ENCODE measurements at places on chromosomes 5 and 9.

DNA sequence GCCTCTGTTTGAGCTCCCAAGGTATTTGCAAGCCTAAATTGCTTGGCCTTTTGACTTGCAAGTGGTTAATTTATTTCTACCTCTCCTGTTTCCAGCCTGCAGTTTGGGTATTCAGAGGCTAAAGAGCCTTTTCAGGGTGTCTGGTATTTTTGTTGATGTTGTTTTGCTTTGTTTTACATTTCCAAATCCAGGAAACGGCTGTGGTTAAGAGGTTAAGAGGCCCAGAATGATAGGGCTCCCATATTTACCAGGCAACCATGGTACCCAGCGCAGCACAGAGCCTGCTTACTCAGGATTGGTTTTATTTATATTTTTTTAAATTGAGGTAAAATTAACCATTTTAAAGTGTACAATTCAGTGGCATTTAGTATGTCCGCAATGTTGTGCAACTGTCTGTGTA, 92.1 kb downstream of the PDZD2 start:
- no peak for DNase-seq

GRCh38 chr9:6410633-6411032, 2.4 kb upstream of the UHRF2 start:
- DNase-seq: no peak

GRCh38 chr5:158451203-158451992, 592.5 kb upstream of the CLINT1 start:
- DNase-seq: no peak

DNA sequence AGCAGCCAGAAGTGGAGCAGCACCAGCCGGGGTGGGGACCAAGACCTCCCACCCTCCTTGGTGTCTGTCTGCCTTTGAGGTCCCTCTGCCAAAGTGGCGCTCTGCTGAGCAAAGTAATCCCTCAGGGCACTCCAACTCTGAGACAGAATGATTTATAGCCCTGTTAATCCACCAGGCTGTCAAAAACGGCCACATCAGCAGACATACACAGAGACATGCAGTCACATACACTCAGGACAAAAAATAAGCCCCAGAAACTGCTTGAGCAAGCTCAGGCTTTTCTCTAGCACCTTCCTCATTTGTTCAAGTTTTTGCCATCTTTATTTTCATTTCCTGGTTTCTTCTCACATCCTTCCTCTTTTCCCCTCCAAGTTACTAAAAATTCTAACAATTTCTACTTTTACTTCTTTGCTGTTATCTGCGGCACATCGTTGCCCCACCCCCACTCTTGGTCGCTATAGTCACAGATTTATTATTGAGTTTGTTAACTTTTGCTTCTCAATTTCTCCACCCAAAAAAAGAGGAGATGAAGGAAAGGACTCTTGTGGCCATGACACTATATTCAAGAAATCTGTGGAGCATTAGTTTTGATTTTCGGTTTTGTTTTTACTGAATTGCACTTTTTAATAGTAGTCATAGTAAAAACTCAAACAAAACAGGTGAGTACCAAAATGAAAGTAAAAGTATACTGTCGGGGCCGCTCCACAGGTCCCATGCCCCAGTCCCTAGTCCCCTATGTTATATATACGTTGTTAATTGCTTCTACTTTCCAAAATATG, 17.4 kb upstream of the ADRB2 start:
- DNase-seq: no peak

GRCh38 chr5:172870715-172871461, 36.8 kb downstream of the ERGIC1 start:
- DNase-seq: no peak

DNA sequence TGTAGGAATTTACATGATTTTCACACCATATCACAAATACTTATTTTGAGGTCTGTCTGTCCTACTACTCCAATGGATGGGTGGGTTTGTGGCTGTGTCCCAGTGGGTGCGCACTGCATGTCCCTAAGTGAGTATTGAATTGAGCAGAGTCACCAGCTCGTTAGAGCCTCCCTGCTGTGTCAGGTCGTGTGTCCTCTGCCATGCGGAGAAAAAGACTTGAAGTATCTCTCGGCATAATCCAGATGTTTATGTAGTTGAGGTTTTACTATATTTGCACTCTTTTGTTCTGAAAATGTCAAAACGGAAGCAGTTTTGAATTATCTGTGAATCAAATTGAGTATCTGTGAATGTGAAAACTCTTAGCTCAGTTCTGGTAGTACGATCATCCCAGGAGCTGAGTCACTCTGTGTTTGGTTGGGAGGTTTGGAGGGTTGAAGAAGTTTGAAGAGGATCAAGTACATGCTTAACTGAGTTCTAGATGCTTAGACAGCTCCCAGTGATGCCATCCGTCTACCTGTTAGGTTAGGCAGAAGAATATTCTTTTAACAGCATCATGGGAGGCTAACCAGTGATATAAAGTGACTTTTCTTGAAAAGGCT, 194.2 kb downstream of the TENT4A start:
- no peak for DNase-seq

- no peak for DNase-seq
Observed at GRCh38 chr9:88236511-88237478, 98.5 kb upstream of the SPATA31C2 start.

DNA sequence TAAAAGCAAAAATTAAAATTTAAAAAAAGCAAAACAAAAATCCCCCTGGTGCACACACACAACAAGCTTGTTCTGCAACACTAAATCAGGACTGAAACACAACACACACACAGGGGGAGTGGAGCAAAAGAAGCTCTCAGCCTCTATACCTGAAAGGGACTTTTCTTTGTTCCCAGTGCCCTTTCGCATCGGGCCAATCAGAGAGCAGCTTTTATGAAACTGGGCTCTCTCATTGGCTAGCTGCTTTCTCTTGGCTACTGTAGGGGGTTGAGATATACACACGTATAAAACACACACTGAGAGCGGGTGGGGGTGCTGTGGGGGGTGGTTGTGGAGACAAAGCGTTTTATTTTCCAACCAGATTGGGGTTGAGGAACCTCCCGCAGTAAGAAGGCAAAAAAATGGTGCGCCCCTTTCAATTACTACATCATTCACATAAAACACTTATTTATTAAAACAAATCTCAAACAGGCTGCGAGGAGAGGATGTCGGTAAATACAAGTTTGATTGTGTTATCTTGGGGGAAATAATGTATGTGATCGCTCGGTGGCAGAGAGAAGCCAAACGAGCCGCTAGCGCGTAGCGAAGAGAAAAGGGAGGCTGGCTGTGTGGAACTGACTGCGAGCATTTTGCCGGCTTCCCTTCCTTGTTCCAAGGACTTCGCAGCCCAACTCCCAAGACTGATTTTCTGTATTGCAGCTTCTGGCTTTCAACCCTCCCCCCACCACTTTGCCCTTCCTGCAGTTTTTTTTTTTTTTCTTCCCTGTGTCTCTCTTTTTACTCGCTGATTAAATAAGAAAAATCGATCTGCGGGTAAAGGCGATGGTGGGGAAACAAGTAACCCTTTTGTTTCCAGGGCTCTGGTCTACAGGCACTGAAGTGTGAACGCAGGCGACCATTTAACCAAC, 2.5 kb upstream of the ZNF608 start:
- DNase-seq: no peak

- peak; percentile 55 for DNase-seq
Observed at GRCh38 chr5:132022737-132023136, 11.3 kb upstream of the ACSL6 start.

- DNase-seq: no peak
Observed at GRCh38 chr5:176646707-176647029, 616 bp upstream of the TSPAN17 start.

GRCh38 chr5:127761869-127762268, 58.7 kb downstream of the CCDC192 start:
- DNase-seq: no peak

GRCh38 chr5:17910318-17910717, 276.1 kb downstream of the TAF11L14 start:
- no peak for DNase-seq

- DNase-seq: no peak
Observed at GRCh38 chr5:165143741-165144140, 1638.3 kb downstream of the MAT2B start.

GRCh38 chr5:158045696-158046095, 186.8 kb upstream of the CLINT1 start:
- DNase-seq: no peak

DNA sequence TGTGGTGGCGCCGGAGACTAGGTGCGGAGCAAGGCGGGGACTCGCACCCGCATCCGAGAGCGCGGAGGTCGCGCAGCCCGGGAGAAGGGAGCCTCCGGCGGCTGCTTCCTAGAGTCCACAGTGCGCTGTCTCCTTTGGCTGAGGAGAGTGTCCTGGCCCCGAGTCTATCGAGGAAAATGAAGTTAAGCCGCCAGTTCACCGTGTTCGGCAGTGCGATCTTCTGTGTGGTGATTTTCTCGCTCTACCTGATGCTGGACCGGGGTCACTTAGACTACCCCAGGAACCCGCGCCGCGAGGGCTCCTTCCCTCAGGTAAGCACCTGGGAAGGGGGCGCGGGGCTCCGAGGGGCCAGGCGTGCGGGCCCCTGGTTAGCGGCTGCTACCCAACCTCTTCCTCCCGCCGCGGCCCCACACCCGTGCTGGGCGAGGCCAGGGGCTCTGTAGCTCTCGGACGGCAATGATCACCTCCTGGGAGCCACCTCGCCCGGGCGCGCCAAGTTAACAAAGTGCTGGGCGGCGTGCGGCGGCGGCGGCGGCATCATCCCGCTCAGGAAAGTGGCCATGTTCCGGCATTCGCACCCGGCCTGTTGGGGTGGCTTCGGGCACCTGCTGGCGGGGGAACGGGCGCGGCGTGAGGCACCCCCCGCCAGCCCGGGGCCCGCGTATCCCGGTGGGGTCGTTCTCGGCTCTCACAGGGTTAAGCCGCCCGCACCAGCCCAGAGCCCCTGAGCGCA, 681 bp downstream of the MAN2A1 start:
- peak; percentile 45 for DNase-seq

GRCh38 chr5:110973510-110973909, 98.0 kb upstream of the TSLP start:
- DNase-seq: no peak

DNA sequence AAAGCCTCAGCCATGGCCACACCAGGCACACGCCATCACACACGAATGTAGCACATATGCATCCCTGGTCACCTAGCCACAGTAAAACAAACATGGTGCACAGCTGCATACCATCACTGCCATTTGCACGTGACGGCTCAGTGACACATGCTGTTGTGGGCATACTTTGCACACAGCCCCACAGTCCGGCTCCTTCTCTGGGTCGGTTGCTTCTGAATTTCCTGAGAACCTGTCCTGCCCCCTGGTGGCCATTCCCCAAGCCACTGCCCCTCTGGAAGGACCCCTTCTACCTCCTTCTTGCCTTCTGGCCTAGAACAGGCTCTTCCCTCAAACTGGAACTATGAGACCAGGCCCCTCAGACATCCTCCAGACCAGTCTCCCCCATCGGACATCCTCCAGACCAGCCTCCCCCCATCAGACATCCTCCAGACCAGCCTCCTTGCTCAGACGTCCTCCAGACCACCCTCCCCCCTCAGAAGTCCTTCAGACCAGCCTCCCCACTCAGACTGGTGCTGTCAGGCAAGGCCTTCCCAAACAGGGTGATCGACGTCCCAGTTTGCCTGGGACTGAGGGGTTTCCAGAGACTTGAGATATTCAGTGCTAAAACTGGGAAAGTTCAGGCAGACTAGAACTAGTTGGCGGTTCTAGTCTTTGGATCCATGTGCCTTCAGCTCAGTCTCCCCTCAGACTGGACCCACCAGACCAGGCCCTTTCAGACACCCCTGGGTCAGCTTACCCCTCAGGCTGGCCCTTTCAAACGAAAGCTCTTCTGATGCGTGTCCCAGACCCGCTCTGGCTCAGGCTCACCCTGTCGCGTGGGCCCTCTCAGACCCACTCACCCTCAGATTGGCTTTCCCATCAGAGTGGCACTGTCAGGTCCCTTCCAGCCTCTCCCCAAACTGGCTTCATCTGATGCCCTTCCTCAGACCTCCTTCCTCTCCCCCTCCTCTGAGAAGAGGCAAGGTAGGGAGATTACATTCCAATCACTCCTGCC, 24.3 kb upstream of the ENHO start:
- peak; percentile 39 for DNase-seq

- DNase-seq: no peak
Observed at GRCh38 chr9:79756414-79756813, 184.6 kb downstream of the TLE4 start.

DNA sequence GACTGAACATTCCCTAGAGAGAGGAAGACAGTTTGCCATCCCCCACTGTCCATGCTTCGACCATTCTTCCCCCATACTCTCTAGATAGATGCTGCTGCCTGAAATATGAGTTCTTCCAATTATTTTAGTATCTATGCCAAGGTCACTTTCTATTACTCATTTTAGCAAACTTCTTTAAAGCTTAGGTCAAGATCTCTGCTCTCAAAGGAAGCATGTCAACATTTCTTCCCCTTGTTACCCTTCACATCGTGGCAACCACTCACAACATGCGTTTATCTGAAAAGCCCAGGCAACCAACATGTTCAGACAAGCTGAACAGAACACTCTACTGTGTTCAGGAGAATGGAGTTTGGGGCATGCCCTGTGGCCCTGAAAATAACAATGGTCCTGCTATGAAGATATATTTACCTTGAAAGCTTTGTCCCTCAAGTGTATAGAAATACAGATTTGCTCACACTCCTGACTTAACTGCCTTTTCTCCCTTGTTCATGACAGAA, 138.4 kb upstream of the KIF2A start:
- no peak for DNase-seq

GRCh38 chr5:6261668-6262067, 116.7 kb downstream of the MED10 start:
- DNase-seq: peak; percentile 36

DNA sequence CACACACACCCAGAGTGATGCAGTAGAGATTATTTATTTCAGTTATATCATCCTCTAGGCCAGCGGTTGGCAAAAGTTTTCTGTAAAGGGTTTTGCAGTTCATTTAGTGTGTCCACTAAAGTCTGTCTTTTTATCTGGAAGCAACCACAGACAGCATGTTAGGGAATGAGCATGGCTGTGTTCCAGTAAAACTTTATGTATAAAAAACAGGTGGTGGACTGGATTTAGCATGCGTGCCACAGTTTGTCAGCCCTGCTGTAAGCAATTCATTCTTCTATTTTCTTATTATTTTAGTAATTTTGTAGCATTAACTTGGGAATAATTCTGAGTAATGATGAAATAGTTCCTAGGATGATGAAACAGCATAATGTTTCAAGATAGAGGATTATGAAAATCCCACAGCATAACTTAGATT, 51.7 kb downstream of the CCNH start:
- no peak for DNase-seq

- DNase-seq: no peak
Observed at GRCh38 chr5:96440185-96440538, 7.1 kb upstream of the PCSK1 start.
